Sigmoid colon (tissue), 7 donors: ENCODE measurements at places on chromosomes 3 and 15. TPM values are rescaled to one million over a fixed set of nuclear protein-coding genes. Genes with fewer than 3 reads are reported as not detected.

Gene IGSF11
- 8.1 TPM for total RNA-seq

DNA sequence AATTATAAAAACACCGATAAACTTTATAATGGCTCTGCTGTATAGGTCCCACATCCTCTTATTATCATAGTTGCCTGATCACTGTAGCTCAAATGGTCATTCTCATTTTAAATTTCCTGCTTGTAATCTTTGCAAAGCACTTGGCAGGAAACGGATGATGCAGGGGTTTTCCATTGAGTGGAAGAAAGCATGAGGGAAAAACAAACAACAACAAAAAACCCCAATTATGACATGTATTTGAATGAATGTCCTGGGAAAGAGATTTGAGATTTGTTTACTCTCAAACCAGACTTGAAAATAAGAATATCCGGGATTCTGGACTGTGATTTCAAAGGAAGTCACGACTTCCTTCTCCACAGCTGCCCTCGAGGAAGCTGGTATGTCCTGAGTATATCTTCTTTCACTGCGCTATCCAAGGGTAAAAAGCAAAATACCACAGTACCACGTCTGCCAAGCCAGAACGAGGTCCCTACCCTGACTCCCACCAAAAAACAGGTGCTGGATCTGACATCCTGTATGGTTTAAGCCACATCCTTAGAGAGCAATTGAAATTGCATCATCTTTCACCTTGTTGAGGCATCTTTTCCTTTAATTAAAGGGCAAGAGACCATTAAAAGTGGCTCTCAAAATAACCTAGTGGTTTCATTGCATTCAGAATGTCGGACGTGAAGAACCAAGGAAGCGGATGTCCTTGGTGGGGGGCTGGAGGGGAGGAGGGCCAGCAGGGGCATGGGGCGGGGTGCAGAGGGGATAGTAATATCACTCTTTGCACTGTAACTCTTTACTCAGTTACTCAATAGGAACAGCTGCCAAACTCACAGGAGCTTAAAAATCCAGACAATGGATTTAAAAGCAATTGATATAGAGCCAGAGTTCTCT, 13.5 kb upstream of the TIPIN start:
- DNase-seq = no peak

GRCh38 chr3:95710684-95711083, 1103.7 kb upstream of the EPHA6 start:
- no peak for DNase-seq

DNA sequence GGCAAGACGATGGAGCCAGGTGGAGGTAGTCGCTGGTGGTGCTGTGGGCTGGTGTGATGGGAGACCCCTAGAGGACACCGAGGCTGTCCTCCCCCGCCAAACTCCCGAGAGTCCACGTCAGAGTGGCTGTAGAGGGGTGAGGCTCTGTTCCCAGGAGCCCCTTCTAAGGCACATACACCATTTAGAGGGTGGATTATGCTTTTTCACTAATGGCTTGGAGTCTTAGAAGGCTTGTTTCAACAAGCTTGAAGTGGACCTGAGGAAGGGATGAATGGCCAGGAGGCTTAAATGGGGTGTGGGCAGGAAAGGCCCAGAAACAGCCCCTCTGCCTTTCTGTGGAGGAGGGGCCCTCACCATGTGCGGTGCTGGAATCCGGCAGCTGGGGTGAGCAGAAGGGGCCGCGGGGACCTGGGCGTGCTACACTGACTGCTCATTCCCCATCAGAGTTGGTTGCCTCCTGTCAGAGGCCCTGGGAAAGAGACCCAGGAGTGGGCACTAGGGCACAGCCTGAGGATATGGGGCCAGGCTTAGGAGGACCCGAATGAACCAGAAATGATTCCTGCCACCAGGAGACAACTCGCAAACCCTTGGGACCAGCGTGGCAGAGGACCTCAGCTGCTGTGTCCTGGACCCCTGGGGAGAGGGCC, 66.2 kb downstream of the FEM1B start:
- DNase-seq = no peak

- no peak for DNase-seq
These were observed 901.5 kb upstream of the SEMA6D start for GRCh38 chr15:46815765-46816164.

DNA sequence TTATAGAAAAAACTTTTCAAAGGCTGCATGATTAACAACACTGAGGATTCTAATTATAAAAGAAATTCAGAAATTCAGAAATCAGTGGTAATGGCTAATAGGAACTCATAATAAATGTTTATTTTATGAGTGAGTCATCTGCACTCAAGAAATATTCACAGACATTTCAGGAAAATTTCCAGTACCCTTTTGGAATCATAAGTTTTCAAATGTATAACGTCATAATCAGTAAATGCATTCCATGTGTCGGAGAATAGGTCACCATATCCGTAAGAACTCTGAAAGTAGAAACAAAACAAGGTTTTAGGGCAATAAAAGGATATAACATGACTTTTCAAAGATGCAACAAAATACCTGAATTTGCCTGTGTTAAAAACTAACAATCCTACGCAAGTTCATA, 24.7 kb downstream of the EOGT start:
- no peak for DNase-seq

- no peak for DNase-seq
These were observed 432.7 kb upstream of the ARHGEF26 start for GRCh38 chr3:153688301-153689120.

- DNase-seq = no peak
These were observed 237.7 kb downstream of the SUCLG2 start for GRCh38 chr3:67416703-67417102.
